ENCODE measurements at places on chromosomes 5 and 9.
A peak's percentile ranks its signal among the peaks of the same experiment; 100 is the strongest.

- no peak for DNase-seq
These were observed 64.2 kb upstream of the STK32A start for GRCh38 chr5:147170603-147171002.

DNA sequence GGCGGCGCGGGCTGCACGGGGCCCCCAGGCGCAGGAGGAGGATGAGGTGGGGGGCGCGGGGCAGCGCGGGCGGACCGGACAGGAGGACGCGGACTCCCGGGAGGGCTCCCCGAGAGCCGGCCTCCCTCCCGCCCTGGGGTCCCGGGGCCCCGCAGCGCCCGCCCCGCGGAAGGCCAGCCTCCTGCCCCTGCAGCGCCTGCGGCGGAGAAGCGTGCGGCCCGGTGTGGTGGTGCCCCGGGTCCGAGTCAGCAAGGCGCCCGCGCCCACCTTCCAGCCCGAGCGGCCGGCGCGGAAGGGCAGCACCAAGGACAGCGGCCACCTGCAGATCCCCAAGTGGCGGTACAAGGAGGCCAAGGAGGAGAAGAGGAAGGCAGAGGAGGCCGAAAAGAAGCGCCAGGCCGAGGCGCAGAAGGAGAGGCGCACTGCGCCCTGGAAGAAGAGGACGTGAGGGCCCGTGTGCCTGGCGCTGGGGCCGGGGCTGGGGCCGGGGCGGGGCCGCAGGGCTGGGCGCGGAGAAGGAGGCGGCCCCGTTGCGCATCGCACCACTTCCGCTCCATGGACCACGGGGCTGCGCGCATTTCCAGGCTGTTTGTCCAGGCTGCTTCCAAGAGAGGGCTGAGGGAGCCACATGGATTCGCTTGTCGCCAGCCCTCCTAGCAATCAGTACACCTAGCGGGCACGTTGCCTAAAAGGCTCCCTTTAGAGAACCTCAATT, 86.0 kb downstream of the ANKRD33B start:
- DNase-seq: no peak

DNA sequence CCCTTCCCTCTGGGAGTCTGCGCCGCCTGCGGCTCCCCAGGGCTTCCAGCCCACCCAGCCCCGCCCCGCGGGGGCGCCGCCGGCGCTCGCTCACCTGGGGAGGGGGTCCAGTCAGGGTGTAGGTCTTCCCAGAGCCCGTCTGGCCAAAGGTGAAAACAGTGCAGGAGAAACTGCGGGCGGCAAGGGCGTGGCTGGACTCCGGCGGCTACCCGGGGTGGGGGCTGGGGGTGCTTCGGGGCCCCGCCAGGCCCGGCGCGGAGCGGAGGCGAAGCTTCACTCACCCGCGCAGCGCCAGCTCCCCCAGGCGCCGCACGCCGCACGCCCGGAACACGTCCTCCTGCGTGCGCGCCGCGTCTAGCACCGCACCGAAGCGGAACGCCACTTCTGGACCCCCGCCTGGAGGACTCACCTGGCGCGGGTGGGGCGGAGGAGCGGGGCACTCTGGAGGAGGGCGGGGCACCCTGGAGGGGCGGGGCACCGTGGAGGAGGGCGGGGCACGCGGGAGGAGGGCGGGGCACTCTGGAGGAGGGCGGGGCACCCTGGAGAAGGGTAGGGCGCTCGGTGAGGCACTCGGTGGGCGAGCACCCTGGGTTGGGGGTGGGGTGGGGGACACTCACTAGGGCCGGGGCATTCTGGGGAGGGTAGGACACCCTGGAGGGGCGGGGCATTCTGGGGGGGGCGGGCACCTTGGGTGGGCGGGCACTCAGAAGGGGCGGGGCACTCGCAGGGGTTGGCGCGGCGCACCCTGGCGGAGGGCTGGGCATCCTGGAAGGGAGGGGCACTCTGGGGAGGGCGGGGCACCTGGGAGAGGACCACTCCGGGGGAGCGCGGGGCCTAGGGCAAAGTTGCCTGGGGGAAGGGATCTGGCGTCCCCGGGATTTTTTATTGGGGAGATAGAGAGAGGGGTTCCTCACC, 814 bp downstream of the KIF12 start:
- DNase-seq: peak; percentile 60

- peak; percentile 56 for DNase-seq
These were observed 15.3 kb downstream of the LHX3 start for GRCh38 chr9:136189394-136190236.

DNA sequence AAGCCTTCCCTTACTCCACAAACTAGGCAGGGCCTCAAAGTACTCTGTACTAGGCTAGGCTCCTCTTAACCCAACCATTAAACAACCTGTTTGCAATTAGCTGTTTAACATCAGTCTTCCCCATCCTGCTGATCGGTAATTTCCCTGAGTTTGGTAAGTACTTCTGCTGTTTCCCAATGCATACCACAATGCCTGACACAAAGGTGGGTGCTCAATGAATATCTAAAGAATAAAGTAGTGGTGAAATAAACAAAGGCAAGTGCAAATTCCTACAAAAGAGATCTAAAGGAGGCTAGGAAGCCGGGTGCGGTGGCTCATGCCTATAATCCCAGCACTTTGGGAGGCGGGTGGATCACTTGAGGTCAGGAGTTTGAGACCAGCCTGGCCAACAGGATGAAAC, 25.0 kb downstream of the FBXW2 start:
- no peak for DNase-seq

DNA sequence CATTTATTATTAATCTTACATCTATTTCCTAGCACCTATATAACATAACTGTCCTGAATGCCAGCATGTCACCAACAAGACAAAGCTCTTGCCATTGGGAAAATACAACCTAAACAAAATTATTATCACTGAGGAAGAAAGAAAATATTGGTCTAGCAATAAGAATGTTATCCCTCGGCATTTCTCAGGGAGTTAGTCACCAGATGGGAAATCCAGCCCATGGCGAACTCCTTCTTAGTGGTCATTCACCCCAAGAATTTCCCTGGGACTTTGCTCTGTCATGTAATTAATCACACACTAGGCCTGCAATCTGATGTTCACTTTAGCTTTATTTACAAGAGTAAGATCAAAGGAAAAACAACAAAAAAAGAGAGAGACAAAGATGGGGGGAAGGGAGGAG, 56.1 kb upstream of the TAS2R1 start:
- peak; percentile 59 for DNase-seq

- DNase-seq: no peak
These were observed 58.0 kb upstream of the UBAC1 start for GRCh38 chr9:136019041-136019680.

DNA sequence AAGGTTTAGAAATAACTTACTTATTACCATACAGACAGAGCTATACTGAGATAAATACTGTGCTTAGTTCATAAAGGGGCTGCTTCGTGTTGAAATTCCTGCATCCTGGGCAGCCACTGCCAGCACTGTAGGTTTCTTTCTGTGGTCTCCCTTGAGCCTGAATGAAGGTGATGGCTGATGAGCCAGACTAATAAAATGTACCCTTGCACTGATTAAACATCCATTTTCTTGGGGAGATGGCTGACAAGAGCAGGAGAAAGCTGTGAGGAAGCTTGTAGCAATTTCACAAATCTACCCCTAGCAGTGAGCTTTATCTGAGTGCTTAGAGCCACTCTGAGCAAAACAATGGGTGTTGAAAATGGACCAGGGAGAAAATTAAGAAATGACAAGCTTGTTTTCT, 23.3 kb upstream of the ZSWIM6 start:
- DNase-seq: no peak

- no peak for DNase-seq
These were observed 314.5 kb upstream of the RFX3 start for GRCh38 chr9:3840311-3840710.

GRCh38 chr9:27151693-27152404, 42.8 kb downstream of the TEK start:
- peak; percentile 64 for DNase-seq

DNA sequence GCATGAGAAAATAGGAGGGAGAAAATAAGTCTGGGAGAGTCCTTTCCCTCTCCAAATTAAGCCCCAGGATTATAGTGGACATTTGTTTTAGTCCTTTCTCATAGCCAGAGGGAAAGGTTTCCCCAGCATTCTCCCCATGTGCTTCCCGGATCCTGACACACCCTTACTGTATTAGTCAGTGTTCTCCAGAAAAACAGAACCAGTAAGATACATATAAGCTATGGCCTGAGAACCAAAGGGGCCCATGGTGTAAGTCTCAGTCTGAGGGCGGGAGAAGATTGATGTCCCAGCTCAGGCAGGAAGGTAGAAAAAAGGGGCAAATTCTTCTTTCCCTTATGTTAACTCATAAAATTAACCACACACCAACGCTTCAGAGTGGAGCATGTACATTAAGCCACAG, 25.6 kb upstream of the SPATA31D4 start:
- DNase-seq: peak; percentile 61

- DNase-seq: no peak
These were observed 139.6 kb downstream of the SPATA31D1 start for GRCh38 chr9:82128011-82128696.

- DNase-seq: no peak
These were observed 153.0 kb upstream of the SMIM23 start for GRCh38 chr5:171632616-171633015.

- DNase-seq: no peak
These were observed 778.1 kb downstream of the TLR4 start for GRCh38 chr9:118482306-118482705.

DNA sequence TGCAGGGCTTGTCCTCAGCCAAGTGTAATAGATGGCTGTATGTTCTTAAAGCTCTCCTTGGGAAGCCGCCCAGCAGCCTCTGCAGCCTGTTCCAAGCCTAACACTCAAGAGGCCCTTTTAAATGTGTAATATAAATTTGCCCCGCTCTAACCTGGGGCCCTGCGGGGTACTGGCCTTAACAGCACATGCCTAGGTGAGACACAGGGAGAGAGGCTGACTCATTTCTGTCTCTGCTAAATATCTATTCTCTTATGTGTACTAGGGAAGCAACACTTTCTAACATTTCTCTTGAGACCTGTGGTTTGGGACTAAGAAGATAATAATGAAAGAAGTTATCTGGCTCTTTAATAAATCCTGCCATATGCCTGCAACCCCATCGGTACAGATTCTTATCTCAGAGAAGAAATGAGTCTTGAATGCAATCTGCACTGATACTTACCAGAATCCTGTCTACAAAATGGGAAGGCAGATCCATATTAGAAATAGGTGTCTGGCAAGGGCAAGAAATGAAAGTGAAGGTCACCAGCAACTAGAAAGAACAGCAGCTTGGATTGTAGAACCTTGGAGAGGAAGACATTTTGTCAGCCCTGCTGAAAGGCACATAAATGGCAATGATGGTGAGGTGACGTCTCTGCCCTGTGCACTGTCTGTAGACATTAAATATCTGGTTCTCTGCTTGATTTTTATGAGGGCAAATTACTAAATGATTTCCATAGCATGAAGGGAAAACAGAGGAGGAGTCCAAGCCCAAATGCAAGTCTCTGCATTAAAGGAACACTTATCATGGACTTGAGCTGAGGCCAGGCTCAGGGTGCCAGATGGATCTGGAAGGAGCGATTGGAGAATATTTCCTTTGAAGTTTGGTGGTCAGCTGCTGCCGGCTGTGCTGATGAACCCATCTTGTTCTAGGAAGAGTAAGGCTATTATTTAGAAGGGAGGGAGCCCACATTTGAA, 14.5 kb upstream of the TGFBI start:
- DNase-seq: no peak

DNA sequence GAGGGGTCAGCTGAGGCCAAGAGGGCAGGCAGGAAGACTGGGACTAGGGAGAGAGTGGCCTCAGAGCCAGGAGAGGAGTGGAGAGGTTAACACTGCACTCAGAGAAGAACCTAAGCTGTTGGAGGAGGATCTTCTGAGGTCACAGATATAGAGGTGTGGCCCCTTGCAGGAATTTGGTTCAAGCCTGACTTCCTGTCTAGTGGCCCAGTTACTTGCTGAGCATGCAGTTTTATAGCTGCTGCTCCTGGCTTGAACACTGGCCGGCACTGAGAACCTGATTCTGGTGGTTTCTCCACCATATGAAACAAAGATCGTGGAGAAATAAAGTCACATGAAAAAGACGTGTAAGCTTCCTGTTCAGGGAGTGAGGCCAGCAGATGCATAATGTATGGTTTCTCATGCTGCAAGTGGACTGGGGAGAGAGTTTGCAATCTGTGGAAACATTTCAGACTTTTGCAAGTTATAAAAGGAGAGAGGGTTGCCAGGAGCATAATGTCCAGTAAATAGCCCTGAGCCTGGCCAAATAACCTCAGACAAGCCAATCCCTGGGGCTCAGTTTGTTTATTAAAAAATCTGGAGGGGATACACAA, 82.6 kb downstream of the GALNT10 start:
- DNase-seq: peak; percentile 54

DNA sequence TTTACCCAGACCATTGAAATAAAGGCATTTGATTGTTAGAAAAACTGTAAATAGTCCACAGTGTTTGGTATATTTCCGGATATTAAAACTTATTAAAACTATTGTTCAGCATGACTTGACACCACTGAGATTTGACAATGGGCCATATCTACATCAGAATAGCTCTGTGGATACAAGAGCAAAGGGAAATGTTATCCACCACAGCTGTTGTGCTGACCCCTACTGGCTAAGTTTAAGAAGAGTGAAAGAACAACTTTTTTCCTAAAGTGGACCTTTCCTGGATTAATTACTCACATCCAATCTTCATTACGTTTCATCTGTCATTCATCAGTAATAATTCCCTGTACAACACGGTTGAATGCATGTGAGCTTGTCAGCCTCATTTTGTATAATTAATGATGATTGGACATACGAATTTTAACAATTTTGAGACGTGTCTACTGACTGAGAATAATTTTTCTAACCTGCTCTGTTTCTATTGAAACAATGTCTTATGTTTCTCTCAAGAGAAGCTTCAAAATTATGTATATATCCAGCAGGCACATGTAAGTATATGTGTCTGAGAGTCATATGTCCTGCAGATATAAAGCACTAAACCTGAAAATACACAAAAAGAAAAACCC, 1952.6 kb downstream of the MAT2B start:
- no peak for DNase-seq

- no peak for DNase-seq
These were observed 31.9 kb upstream of the BOD1 start for GRCh38 chr5:173648308-173648866.

- DNase-seq: no peak
These were observed 71.7 kb downstream of the APBA1 start for GRCh38 chr9:69600314-69601047.

GRCh38 chr5:73412597-73412988, 36.0 kb downstream of the FOXD1 start:
- DNase-seq: peak; percentile 18

GRCh38 chr5:150636391-150637244, 3.8 kb upstream of the SYNPO start:
- DNase-seq: peak; percentile 56

GRCh38 chr9:131276891-131277286, 579 bp upstream of the FAM78A start:
- DNase-seq: peak; percentile 28

DNA sequence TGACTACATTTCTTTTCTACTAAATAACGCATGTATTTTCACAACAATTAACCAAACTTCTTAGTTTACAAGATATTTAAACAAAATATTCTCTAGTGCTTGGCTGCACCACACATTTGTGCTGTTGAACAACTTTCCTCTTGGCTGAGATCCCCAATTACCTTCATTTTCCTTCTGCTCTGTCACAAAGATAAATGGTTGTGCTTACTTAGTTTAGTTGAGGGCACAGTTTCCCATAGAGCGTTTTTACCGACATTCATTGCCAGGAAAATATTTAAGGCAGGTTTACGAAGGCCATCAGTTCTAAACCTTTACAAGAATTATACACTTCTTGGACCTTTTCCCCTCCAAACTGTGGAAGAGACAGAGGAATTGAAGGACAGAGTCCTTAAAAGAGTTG, 60.7 kb downstream of the PRUNE2 start:
- no peak for DNase-seq

Data from AG20443 (cell line).